ENCODE measurements at places on chromosomes 5 and 9.

GRCh38 chr5:43065387-43065947, 25.3 kb upstream of the ANXA2R start:
- peak; percentile 38 for DNase-seq

DNA sequence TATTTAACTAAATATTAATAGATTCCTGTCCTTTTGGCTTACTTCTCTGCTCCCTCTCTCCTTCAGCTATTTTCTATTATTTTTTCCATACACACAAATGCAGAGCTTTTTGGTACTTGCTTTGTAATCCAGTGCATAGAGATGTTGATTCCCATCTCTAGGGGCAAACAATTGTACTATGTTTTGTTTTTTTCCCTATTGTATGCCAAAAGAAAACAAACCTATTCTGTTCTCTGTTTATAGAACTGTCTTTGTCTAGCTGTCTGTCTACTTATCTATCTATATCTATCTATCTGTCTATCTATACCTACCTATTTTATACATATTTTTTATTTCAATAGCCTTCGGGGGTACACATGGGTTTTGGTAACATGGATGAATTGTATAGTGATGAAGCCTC, 121.6 kb upstream of the LIFR start:
- no peak for DNase-seq

- peak; percentile 71 for DNase-seq
These were observed 26.3 kb downstream of the CNTFR start for GRCh38 chr9:34563262-34563661.

DNA sequence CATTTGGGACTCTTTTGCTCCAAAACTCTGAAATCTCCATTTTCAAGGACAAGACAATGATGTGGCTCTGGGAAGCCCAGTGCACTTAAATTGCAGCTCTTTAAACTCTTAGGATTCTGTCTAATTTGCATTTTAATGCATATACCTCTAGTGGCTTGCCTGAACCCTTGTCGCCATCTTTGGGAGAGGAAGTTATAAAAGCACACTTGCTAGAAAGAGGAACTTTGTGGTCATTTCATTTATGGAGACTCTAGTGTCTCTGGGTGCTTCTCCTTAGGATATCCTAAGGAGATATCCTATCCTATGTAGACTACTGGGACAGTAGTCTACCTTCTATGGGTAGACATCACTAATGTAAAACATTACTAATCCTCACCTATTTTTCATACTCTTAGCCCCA, 77.3 kb upstream of the SLC1A3 start:
- no peak for DNase-seq

- peak; percentile 51 for DNase-seq
These were observed 130.7 kb downstream of the TTLL11 start for GRCh38 chr9:121962421-121962820.

GRCh38 chr5:172005708-172006320, 624 bp downstream of the FBXW11 start:
- DNase-seq, result peak; percentile 22

- no peak for DNase-seq
These were observed 52.4 kb upstream of the TRIO start for GRCh38 chr5:14090755-14091154.

GRCh38 chr9:96655198-96655851, at the start of gene PRXL2C:
TSS of gene PRXL2C (minus strand) at chr9:96655317. CDS start at chr9:96655281, 36 bp downstream.
- DNase-seq, result peak; percentile 75

GRCh38 chr9:105541838-105542237, 16.1 kb upstream of the FKTN start:
- no peak for DNase-seq

DNA sequence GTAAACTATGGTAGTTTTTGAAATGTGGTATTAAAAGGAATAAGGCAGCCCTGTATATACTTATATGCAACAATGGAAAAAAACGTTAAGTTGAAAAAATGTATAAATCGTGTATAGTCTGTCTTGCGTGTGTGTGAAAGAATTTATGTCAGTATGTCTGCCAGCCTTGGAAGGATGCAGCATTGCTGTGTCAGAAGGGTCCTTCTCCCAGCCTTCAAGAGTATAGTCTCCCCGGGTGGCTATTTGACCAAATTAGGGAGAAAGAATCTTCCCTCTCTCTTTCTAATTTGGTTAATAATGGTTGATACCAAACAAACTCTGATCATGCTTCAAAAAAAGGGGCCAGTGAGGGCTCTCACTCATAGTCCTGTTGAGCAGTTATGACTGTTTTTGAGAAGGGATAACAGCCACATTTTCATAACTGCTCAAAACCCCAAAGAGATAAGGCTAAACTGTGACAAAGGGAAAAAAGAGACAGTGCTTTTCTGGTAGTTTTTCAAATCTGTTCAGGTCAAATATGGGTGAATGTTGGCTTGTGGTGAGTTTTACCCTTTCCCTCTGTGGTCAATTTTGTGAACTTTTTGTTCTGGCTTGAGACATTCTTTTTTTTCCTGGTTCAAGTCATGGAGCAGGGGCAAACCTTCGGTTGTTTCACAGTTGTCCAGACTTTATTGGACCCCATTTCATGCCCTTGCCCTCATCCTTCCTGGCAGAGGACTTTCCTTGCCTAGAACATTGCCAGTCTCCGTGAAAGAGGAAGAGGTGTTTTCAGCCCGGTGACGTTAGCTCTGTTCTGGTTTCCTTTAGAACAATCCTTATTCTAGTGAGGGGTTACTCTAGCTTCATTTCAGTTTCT, 21.0 kb downstream of the SNX30 start:
- no peak for DNase-seq

GRCh38 chr9:25678147-25678666, at the start of gene TUSC1:
TSS of gene TUSC1 (minus strand) at chr9:25678444. CDS start at chr9:25678312, 132 bp downstream.
- DNase-seq, result peak; percentile 90

DNA sequence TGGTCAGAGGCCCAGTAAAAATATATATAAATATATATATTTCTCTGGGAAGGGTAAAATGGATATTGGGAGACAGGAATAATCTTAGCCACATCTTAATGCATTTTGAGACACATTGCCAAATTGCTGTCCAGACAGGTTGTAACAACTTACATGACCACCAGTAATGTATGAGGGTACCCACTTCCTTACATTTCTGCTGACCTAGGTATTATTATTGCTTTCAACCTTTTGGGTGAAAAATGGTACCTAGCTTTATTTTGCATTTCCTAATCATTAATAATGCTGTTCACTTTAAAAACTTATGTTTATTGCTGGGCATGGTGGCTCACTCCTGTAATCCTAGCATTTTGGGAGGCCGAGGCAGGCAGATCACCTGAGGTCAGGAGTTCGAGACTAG, 61.5 kb downstream of the MEGF10 start:
- DNase-seq, result no peak

DNA sequence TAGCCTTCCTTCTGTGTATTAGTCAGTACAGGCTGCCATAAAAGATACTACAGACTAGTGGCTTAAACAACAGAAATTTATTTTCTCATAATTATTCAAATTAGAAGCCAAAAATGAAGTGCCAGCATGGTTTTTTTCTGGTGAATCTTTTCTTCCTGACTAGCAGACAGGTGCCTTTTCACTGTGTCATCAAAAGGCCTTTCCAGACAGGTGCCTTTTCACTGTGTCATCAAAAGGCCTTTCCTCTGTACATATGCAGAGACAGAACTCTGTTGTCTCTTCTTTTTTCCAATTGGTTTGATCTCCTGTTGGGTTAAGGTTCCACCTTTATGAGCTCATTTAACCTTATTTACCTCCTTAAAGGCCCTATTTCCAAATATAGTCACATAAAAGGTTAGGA, 599.9 kb downstream of the ISL1 start:
- DNase-seq, result peak; percentile 13

DNA sequence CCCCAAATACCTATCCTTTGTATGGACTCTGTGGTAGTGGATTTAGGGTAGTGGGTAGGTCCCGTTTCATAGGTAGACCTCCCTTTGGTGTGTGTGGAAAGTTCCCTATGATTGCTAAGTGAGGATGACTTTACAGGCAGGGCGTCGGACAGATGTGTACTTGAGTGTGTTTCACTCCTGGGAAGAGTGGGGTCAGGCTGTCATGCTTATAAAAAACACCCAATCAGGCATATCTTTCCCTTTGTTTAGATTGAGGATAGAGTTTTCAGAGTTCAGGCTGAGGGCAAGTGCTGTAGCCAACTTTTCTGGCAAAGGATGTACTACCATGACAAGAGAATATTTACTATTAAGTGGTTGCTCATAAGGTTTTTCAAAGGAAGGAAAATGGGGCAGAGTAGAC, 242.0 kb downstream of the YTHDC2 start:
- DNase-seq, result no peak

GRCh38 chr5:98992552-98992951, 63.7 kb upstream of the CHD1 start:
- DNase-seq, result no peak

- no peak for DNase-seq
These were observed 183.7 kb downstream of the GLIS3 start for GRCh38 chr9:4116071-4116581.

- no peak for DNase-seq
These were observed 319.8 kb downstream of the ASTN2 start for GRCh38 chr9:117095081-117095480.

DNA sequence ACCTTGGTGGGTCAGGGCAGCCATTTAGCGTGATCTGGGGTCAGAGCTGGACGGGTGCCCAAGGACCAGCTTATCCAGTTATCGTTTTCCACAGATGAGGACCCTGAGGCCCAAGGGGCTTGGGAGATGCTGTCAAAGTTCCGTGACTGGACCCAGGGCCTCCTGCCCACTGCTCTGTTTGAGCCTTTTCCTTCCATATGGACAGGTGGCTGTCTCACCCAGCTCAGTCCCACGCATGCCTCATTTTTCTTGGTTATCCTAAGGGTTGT, 56.5 kb downstream of the TRIP13 start:
- DNase-seq, result no peak

DNA sequence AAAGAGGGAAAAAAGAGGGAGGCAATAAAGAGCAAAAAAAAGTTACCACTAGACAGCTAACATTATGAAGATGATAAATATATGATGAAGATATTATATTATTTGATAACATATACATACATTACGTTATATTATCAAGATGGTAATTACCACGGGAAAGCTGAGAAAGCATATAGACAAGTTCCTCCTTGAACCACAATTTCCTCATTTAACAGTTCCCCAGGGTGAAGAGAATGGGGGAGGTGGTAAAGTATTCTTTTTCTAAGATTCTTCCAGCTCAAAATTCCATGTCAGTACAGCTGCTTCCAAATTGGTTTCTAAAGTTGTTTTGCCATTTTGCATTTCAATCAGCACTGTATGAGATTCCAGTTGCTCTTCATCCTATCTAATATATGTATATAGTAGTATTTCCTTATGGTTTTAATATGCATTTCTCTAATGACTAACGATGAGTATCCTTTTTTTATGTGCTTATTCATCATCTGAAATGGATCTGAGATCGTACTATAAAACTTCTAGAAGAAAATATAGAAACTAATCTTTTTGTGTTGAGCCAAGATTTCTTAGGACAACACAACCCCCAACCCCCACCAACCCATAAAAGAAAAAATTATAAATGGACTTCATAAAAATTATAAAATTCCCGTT, 49.5 kb upstream of the C9orf72 start:
- no peak for DNase-seq

DNA sequence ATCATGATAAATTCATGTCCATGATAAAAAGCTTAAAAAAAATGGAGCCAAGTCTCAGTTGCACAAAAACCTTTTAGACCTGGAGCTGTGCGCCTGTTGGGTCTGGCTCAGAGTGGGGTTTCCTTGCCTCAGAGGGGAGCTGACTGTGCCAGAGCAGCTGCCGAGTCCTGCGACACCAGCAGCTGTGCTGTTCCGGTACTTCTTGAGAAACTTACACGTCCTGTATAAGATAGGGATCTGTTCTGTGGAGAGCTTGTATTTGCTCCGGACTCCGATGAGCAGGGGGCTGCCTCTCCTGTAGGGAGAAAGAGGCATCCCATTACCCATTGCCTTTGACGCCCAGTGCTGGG, 28.6 kb downstream of the GFPT2 start:
- DNase-seq, result no peak

Data from epithelial cell of esophagus (primary cell).